Occipital lobe (tissue), 3 donors: ENCODE measurements at places on chromosomes 2 and 18. TPM values are rescaled to one million over a fixed set of nuclear protein-coding genes. Genes with fewer than 3 reads are reported as not detected.
A peak's percentile ranks its signal among the peaks of the same experiment; 100 is the strongest.

DNA sequence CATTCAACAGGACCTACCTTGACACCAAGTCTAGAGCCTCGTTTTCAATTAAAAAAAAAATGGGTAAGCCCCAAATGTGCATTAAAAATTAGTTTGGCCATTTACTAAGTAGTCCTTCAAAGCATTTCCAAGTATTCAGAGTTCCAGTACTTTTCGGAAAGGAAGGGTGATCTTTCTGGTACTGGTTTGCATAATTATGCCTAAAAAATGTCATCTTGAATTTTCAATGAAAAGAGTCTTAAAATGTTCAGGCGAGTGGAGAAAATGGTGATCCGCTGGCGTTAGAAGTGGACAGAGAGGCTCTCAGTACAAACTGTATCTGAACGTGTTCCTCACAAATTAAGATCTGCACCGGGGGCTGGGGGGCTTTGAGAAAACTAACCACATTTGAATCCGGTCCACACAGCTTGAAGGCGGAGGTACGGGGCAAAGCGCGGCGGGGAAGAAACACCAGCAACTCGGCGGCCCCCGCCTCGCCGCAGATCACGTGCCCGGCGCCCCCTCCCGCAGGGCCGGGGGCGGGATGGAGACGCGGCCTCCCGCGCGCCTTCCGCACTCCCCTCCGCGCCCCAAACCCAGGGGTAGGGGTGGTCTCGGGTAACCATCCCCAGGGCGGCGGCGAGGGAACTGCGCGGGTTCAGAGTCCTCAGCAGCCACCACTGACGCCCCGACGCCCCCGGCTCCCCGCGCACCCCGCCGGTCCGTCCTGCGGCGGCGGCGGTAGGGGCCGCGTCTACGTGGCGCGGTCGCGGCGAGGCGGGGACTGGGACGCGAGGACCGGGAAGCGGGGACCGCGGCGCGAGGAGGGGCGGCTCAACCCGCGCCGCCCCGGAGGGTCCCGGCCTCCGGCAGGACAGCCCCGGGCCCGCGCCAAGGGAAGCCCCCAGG, 564 bp downstream of the LPIN2 start:
- DNase-seq = no peak

DNA sequence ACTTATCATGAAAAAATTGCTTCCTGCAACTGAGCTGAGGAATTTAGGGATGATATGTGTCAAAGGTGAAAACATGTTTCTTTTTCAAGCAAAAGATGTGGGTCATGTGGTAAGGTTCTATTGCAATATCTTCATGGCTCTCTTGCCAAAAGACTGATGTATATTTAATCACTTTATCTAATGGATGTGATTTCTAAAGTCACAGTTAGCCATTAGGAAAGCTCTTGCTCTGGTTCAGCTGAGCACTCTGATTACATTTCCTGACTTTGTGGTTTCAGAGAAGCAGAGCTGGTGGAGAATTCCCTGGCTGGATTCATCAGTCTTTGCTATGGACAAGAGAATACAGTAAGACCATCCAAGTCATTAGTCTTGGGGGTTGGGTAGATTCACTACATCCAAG, 24.4 kb downstream of the SCN9A start:
- no peak for DNase-seq

GRCh38 chr2:167508709-167509108, 620.4 kb downstream of the XIRP2 start:
- DNase-seq = no peak

KIAA2012 gene
- total RNA-seq = 0.47 TPM

STARD6 gene
- not detected for total RNA-seq

GRCh38 chr2:64770137-64770780, 116.5 kb upstream of the SERTAD2 start:
- DNase-seq = no peak

CSRNP3 gene
- total RNA-seq = 246 TPM

GRCh38 chr2:98122524-98122923, 35.6 kb downstream of the VWA3B start:
- no peak for DNase-seq

FAM124B gene
- 7.8 TPM for total RNA-seq

DNA sequence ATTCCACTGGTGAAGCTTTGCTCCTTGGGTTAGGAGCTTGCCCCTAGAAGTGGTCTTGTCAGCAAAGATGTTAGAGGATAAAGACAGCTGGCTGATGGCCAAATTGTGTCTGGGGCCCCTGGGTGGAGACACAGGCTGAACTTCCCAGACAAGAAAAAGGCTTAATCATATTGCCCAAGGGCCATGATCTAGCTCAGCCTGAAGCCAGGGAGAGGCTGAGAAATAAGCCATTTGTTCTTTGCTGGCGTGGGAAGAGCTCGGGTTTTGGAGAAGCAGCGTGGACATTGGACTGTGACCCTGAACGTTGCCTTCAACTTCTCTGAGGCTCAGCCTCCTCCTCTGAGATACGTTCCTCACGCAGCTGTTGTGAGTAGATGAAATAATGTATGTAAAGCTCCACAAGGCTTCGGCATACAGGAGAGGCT, 153.0 kb downstream of the ZFP36L2 start:
- no peak for DNase-seq

EVA1A gene
- 1.1 TPM for total RNA-seq

DNA sequence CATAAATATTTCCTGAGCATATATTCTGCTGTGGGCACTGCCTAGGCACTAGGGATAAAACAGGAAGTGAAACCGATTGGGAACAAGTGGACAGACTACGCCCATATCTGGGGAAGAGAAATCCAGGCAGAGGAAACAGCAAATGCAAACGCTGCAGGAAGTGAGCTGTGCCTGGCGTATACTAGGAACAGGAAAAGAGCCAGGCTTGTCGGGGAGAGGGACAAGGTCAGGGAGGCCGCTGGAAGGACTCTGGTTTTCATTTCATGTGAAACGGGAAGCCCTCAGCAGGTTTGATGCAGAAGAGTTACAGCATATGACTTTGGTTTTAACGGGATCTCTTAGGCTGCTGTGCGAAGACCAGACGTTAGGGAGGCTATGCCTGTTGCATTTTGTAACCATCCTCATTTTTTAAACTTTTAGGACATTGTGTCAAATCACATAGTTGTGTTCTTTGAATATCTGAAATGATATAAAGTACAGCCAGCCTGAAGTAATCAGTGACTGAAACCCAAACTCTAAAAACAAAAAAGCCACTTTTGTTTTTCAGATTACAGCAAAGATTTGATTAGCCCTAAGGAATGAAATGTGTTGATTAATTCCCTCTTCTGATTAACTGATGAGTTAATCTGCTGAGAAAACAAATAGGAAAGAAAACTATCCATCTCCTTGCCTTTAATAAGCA, 110.2 kb upstream of the PIEZO2 start:
- no peak for DNase-seq

GALNT5 gene
- 0.16 TPM for total RNA-seq

DNA sequence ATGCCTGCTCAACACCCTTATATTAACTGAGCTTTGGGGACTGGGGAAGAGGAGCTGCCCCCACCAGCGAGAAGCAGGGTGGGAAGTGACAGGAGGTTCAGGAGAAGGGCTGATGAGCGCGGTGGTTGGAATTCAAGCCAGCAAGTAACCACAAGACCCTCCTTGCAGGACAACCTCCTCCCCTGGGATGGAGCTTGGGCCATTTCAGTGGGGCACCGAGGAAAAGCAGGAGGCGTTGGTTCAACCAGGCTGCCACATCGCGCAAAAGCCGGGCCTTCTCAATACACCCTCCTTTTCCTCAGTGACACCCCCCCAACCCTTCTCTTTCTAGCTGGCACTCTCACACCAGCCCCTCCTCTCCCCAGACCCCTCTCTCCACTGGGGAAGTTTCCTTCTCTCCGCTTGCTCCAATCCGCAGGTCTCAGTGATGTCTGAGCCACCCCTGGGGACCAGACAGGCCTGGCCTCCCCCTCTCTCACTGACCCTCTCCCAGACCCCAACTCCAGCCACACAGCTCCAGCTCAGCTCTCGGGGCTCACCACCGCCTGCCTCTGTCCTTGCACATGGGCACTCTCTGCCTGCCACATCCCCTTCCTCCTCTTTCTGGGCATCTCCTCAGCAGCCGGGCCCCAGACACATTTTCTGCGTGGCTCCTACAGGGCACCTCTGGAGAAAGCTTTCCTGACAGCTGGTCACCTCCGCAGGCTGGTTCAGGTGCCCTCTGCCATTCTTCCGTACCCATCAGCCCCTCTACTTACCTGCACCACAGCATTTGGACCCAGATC, 44.5 kb downstream of the KCNF1 start:
- DNase-seq = no peak

RGPD4 gene
- total RNA-seq = not detected

- DNase-seq = peak; percentile 11
Observed at GRCh38 chr18:12254136-12254819, at the start of gene CIDEA. Gene CIDEA, plus strand, starts transcription at chr18:12254361. Its CDS starts 23 bp downstream, at chr18:12254384.

CHST9 gene
- 3.1 TPM for total RNA-seq

GPD2 gene
- 166 TPM for total RNA-seq

DNA sequence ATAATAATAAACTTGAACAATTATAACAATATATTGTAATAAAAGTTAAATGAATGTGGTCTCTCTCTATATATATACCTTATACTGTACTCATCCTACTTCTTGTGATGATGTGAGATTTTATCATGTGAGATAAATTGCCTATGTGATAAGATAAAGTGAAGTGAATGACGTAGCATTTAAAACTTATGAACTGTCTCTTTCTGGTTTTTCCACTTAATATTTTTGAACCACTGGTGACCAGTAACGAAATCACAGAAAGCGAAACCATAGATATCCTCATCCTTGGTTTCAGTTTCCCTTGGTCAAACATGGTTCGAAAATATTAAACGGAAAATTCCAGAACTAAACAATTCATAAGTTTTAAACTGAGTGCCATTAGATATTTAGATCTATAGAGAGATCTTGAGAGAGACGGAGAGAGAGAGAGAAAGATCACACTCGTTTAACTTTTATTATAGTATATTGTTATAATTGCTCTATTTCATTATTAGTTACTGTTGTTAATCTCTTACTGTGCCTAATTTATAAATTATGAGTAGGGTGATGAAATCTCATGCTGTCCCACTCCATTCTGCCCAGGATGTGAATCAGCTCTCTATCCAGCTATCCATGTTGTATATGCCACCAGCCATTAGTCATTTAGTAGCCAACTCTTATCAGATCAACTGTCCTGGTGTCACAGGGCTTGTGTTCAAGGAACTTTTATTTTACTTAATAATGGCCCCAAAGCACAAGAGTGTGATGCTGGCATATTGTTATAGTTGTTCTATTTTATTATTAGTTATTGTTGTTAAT, 156.8 kb downstream of the THADA start:
- no peak for DNase-seq

KYNU gene
- 0.16 TPM for total RNA-seq

DNA sequence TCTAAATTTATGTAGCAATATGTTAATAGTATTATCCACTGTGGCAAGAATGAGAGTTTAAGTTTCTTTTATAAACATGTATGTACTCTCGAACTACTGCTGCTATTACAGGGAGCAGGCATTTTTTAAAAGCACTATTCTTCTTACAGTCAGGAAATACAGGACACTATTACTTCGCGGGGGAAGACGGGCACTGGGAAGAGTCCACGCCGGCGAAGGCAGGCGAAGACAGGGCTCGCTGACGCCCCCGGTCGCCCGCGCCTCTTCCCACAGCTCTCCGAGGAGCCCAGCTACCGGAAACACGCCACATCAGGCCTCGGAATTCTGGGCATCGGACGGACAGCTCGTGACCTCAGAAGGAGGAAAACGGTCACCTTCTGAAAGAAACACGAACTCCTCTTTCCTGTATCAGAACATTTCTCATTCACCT, 90.2 kb downstream of the FAM161A start:
- peak; percentile 84 for DNase-seq

DNA sequence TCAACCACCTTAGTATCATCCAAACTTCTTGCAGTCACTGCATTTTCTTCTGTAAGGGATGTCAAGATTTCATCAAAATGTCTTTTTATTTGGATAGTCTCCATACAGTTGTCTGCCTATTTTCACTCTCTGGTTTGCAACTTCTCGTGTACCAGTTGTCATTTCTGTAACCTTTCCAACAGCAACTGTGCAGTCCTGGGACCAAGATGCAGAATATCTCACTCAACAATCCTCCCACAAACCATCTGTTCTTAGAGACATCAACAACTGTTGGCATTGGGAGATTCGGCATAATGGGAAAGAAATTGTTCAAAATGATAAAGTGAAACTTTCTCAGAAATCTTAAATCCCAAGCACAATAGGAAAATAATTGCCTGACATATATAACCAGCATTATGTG, 933.6 kb upstream of the SLC39A10 start:
- DNase-seq = no peak

DNA sequence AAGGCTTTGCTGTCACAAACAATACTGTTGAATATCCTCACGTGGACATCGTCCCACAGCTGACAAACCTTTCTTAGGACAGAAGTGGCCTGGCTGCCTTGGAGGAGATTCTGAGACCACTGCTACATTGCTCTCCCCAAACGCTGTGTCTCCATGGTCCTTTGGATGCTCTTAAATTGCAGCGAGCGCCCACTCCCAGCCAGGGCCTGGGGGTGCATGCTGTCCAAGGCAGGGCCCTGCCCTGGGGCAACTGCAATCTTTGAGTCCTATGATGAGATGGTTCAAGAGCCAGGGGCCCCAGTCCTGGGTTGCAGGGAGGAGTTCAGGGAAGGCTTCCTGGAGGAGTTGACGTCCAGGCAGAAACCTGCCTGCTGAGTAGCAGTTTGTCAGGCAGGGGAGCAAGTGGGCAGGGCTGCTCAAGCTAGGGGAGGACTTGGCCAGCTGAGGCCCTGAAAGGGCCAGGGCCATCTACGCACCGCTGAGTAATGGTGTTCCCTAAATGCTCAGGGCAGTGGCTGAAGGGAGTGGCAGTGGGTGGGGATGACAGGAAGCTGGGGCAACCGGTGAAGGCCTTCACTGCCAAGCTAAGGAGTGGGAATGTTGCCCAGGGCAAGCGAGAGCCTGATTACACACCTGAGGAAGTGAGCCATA, 10.8 kb upstream of the SDC1 start:
- no peak for DNase-seq

DNA sequence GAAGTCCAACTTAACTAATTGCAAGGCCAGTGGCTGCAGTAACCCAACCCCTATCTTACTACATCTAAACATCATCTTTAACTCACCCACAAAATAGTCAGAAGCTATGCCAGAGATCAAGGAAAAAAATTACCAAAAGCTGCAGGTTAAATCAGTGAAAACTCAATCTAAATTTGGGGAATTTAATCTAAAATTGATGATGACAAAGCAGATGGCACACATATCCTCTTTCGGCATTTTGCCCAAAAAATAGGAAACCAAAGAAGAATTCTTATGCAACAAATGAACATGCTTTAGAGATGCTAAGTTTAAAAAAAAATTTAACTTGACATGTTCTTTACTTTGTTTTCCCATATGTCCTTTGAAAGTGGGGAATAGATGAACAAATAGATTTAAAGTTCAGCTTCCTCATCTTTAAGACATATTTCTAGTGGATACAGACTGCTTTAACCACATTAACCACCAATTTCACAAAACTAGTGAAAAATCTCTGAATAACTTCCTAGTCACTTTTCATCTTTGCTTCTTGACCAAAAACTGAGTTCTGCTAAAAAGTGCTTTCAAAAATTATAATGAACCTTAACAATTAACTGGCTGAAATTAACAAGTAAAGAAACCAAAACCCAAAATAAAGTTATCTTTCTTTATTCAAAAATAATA, 74.3 kb upstream of the CCDC150 start:
- no peak for DNase-seq

- DNase-seq = no peak
Observed at GRCh38 chr2:86238354-86238753, 39.1 kb downstream of the MRPL35 start.
